ENCODE measurements at places on chromosomes 2 and 18. TPM values are rescaled to one million over a fixed set of nuclear protein-coding genes. Genes with fewer than 3 reads are reported as not detected.

- no peak for DNase-seq
- no peak overlapping the region for H3K4me3 ChIP-seq
- no peak overlapping the region for H3K27ac ChIP-seq
- H3K27me3 ChIP-seq: no peaks in the 10 kb centered on the region
- H3K36me3 ChIP-seq: no peaks in the 10 kb centered on the region
These were observed 21.5 kb upstream of the SNTG2 start for GRCh38 chr2:929011-929735.

Gene RGPD3
- 0.34 TPM for total RNA-seq

GRCh38 chr2:108629417-108629816 is 89.9 kb upstream of the RANBP2 start:
- peaks cover 22% of the 10 kb centered on the region for H3K36me3 ChIP-seq
- H3K27ac ChIP-seq: peak overlapping the region; percentile 74
- no peak for DNase-seq

- no peak overlapping the region for H3K27ac ChIP-seq
- H3K36me3 ChIP-seq: no peaks in the 10 kb centered on the region
- no peak for DNase-seq
- no peak overlapping the region for H3K4me3 ChIP-seq
- no peaks in the 10 kb centered on the region for H3K4me1 ChIP-seq
- H3K27me3 ChIP-seq: no peaks in the 10 kb centered on the region
These were observed 140.4 kb downstream of the CDH2 start for GRCh38 chr18:28036488-28036887.

DNA sequence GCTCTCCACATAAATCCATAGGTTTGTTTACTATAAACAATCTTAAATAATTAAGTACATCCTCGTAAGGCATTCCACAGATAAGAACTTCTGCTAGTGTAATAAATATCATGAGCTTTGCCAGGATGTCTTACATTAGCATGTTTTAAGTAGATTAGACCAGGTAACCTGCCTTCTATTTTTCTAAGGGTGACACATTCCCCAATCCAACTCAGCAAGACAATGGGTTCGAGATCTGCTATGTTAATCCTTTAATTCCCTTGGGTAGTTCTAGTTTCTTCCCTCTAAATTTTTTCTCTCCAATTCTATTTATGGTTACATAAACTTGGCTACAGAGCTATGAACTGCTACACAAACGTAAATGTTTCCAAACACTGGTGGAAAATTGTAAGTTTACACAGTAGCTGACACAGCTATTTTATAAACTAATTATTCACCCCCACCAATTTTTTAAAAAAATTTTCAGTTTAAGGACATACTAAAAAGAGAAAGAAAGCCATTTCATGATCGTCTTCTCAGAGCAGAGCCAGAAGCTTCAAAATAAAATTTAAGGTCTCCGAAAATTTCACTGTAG is 386.5 kb upstream of the SLC39A10 start:
- peaks cover 4% of the 10 kb centered on the region for H3K27me3 ChIP-seq
- no peaks in the 10 kb centered on the region for H3K4me1 ChIP-seq
- DNase-seq: no peak

- no peak overlapping the region for H3K4me3 ChIP-seq
- no peaks in the 10 kb centered on the region for H3K36me3 ChIP-seq
- H3K27me3 ChIP-seq: peaks cover 2% of the 10 kb centered on the region
- DNase-seq: no peak
- no peak overlapping the region for H3K27ac ChIP-seq
These were observed 102.1 kb downstream of the SMAD7 start for GRCh38 chr18:48848641-48849143.
